Glomerular endothelial cell (primary cell): ENCODE measurements at places on chromosomes 3 and 15.

GRCh38 chr3:124041553-124041952 lies 49.6 kb upstream of the ROPN1 start:
- DNase-seq, result no peak

DNA sequence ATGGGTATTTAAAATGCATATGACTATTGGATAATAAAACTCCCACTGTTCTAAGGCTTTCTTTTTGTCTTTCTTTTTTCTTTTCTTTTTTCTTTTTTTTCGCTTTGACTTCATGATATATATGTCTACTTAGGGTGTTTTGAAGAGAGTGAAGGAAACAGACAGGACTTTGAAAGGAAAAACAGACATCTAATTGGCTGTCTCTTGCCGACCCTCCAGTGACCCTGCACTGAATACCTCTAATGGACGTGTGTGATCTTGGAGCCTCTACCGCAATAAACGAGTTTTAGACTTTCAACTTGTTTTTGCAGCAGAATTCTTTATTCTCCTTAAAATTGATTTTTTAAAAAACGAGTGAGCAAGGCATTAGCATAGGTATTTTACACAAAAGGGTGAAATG lies 158.1 kb upstream of the NR2F2 start:
- no peak for DNase-seq

DNA sequence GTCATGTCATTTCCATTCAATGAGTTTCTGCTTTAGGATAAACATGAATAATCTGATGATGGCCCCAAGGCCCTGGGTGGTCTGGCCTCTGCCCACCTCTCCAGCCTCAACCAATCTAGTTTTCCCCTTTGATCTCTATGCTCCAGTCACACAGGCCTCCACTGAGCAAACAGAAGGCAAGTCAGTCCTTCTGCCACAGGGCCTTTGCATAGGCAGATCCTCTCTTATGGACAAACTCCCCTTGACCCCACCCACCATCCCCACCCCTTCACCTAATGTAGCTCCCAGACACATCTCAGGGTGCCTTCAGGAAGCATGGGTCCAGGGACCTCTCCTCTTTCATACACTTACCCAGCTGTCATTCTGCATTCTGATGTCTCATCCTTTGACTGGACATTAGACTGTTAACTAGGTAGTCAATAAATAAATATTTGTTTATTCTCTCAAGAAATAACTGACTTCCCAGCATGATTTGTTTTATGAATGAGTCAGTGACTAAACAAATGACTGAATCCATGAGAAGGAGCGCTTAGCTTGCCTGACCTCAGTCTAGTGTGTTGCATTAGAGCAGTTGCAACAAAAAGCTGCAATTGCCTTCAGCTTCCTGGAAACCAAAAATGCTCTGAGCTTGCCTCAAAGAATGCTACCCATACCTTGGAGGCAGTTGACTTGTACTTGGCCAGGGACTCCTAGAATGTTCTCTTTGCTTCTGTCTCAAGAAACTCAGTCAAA lies 386.6 kb upstream of the WNT5A start:
- DNase-seq, result no peak

DNA sequence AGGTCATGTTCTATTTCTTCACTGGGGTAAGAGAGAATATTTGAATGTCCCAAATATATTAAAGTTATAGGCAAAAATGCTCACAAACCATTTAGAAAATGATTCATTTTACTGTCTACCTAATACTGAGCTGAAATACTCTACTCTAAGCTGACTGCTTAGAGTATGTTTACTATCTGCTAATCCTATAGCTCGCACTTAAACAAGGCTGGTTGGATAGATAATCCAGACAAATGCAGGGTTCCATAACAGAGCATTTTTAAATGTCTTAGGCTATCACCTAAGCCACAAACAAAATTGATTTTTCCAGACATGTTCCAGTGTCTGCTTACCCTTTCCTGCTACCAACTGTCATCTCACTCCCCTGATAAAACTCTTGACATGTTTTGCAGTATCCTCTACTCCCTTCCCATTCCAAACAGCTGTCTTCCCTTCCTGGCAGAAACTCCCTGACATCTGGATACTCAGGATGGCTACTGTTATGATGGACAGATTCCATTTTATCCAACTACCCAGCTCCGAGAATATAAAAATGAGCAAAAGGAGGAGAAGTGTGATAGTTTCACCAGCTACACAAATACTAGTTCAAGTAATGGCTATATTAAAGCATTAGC lies 1034.7 kb downstream of the FHIT start:
- DNase-seq, result no peak

GRCh38 chr15:47908950-47909670 lies 191.8 kb downstream of the SEMA6D start:
- DNase-seq, result no peak

- DNase-seq, result no peak
Observed at GRCh38 chr3:98778383-98778782, 15.2 kb downstream of the ST3GAL6 start.
